ENCODE measurements at places on chromosomes 11 and 22.

DNA sequence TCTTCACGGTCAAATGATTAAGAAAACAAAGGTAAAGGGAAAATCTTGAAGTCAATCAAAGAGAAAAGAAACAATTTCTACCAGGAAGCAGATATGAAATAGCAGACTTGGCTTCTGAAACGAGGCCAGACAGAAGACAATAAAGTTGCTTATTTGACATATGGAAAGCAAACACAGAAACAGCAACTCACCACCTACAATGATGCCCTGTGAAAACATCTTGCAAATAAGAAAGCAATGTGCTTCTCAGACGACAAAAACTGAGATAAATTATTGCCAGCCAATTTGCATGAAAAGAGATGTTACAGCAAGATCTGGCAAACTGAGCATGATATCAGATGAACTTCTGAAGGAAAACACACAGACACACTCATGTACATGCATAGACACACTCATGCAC lies 45.9 kb upstream of the CTSC start:
- DNase-seq: no peak

GRCh38 chr11:3669128-3669527 lies 2.1 kb downstream of the CHRNA10 start:
- no peak for DNase-seq

GRCh38 chr11:65960824-65961266 lies 689 bp upstream of the SART1 start:
- no peak for DNase-seq

GRCh38 chr22:46795140-46795539 lies 32.7 kb downstream of the TBC1D22A start:
- no peak for DNase-seq

GRCh38 chr11:109085708-109086373 lies 336.1 kb upstream of the C11orf87 start:
- no peak for DNase-seq

GRCh38 chr22:46569848-46570695 lies 32.7 kb upstream of the CELSR1 start:
- no peak for DNase-seq

GRCh38 chr11:17931595-17931994 lies 81.3 kb downstream of the SERGEF start:
- DNase-seq: no peak

DNA sequence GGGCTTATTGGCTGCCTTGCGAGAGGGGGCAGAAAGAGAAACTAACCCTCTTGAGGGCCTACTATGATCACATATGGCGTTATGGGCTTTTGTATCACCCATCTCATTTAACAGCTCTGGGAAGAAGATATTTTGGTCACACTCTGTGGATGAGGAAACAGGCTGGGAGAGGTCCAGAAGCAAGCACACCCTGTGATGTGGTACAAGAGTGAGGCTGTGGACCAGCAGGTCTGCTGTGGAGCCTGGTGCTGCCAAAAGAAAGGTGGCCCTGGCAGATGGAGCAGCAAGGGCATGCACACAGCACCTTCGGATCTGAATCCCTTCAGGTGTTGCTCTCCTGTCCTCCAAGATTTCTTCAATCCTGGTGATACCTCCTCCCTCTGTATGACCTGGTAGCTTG lies 64.1 kb downstream of the KCNC1 start:
- no peak for DNase-seq

DNA sequence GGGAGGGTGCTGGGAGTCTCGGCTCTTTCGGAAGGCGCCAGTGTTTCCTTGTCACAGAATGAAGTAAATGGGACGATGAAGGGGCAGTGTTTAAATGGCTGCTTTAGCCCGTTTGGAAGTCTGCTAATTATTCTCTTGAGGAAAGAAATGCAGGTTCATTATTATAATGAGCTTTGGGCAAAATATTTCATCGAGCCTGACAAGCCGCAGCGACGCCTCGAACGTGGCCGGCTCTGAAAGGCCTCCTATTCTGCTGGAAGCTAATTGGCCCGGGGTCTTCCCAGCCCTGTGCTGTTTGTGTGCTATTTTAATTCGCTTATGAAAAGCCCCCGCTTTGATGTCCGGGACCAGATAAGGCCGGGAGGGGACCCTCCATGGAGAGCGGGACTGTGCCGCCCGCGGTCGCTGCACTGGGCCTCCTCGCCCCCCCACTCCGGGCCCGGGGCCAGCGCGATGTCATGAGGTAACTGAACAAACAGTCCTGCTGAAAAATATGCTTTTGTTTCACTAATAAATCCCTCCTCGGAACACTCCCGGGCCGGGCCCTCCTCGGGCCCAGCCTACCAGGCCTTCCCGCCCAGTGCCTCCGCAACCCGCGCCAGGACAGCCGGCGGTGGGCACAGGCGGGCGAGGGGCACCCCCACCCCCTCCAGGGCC lies 78.4 kb downstream of the CDKN1C start:
- no peak for DNase-seq

GRCh38 chr11:47913529-47914244 lies 65.5 kb upstream of the NUP160 start:
- DNase-seq: no peak

DNA sequence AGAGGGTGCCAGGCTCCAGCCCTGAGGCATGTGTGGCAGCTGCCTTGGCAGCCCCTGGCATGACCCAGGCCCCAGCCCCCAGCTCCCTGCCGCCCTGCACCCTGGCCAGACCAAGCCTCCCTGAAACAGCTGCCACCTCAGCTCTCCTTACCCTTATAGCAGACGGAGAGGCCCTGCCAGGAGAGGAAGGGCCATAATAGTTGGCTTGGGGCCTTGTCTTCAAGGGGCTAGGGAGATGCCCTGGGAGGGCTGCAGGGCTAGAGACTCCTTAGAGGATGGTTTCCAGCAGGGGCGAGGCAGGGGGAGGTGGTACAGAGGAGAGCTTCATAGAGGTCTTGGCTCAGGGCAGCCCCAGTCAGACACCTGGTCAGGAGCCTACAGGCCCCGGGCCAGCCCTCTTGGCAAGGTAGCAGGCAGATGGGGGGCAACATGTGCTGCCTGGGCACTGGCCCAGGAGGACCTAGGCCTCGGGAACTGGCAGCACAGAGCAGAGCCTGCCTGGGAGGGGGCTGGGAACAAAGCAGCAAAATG lies 13.0 kb downstream of the SMTN start:
- DNase-seq: no peak

DNA sequence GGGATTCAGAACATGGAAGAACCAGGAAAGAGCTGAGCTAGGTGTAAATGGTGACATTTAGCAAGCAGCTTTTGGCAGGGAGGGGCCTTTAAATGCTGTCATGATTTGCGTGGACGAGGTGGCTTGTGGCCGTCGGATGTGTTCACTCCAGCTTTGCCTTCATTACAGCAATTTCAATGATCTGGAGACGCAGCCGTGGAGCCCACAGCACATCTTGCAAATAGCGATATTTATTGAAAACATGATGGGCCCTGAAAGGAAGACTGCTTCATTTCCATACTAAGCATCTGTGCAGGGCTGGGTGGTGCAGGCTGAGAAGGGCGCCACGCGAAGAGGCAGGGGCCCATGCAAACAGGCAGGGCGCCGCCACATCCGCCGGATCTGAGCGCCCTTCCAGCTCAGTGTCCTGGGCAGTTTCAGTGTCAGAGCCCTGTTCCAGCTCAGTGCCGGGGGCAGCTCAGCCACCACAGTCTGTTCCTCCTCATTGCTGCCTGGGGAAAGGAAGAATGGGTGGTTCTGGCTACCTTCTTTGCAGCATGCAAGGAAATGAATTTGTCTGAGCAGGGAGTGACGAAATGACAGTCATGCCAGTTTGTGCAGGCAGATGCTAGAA lies 111.1 kb upstream of the TTC12 start:
- DNase-seq: no peak

GRCh38 chr11:108237058-108237481 lies 14.2 kb downstream of the ATM start:
- no peak for DNase-seq

GRCh38 chr22:26722159-26722558 lies 64.8 kb downstream of the MIAT start:
- DNase-seq: no peak

DNA sequence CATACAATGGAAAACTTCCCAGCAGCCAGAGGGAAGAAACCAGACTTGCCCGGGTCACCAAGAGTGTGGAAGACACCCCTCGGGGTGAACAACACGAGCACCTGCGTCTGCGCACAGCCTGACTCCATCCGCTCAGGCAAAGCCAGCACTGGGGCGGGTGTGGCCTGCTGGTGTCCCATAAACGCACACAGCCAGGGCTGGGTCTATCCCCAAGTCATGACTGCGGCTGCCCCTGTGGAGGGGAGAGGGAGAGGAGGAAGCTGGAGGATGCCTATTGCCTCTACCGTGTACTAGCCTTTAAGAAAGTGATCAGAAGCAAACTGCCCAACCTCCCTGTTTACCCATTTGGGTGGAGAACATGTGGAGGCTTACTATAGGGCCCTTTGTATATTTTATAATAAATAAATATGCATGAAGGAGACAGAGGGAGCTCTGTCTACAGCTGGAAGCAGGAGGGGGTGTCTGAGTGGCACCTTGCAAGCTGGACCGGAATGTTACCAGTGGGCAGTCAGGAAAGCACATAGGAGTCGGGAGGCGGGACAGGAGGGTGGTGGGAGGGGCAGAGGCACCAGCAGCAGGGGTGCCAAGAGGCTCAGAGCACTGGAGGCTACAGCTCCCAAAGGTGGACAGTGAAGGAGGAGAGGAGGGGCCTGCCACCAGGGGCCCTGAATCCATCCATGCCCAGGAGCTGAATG lies 79.6 kb downstream of the PHF21B start:
- DNase-seq: no peak

DNA sequence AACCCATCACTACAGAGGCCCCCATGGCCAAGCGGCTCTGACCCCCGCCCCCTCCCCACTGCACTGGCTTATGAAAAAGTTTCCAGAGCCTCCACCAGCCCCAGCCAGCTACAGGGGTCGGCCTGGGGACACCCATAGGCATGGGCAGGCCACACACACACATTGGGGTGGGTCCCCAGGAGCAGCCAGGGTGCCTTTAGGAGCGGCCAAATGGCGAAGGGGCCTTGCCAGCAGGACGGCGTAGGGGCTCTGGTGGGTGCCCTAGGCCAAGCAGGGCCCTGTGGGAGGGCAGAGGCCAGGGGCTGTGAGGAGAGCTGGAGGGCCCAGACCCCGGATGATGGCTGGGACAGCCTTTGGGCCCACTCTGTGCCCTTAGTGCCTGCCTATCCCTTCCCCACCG lies 10.1 kb downstream of the TSSC4 start:
- DNase-seq: no peak

GRCh38 chr11:84687433-84687832 lies 939.7 kb downstream of the DLG2 start:
- no peak for DNase-seq

GRCh38 chr22:44243761-44244160 lies 63.0 kb downstream of the PARVG start:
- DNase-seq: no peak

DNA sequence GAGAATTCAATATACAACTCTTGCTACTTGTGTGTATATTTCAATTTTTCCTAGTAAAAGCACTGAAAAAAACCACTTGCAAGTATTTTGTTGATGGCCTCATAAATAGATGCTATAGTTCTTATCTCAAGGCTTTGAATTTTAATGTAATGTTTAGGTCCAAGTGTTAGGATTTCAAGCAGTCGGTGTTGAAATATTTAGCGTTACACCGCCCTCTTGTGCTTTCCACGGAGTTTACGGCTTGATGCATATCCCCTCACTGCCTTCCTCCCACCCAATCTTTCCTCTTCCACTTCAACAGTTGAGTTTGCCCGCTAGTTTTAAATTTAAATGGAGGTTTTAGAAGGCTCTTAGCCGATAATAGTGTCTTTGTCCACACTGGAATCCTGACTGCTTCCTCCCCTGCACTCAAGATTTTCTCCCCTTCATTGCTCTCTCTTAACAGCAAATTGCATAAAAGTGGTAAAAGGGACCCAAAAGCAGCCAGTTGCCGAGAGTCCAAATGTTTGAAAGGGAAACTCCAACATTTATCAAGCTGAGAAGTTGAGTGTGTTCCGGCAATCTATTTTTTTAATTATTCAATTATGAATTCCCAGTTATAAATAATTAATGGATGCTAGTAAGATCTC lies 25.9 kb upstream of the HTATIP2 start:
- DNase-seq: no peak

GRCh38 chr22:31106001-31106571 lies 1.3 kb downstream of the SELENOM start:
- no peak for DNase-seq

- no peak for DNase-seq
Measured at GRCh38 chr11:116187026-116187425, 585.8 kb downstream of the BUD13 start.

GRCh38 chr11:73168925-73169579 lies 26.9 kb upstream of the FCHSD2 start:
- DNase-seq: no peak

DNA sequence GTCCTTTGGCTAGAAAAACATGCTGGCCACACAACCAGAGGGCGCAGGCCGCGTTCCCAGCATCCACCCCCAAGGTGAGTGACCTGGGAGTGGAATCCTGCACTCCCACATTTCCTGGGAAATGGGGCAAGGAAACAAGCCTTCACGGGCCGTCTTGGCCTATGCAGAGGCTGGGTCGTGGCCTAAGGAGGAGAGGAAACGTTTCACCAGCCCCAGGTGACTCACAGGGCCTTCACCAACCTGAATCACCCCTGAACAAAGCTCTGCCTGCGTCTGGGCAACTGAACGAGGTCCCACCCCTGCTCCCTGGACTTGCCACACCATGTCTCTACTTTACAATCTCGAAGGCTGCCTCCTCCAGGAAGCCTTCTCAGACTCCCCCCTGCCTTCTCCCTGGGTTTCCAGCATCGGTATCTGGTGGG lies 13.2 kb downstream of the MYH9 start:
- no peak for DNase-seq

DNA sequence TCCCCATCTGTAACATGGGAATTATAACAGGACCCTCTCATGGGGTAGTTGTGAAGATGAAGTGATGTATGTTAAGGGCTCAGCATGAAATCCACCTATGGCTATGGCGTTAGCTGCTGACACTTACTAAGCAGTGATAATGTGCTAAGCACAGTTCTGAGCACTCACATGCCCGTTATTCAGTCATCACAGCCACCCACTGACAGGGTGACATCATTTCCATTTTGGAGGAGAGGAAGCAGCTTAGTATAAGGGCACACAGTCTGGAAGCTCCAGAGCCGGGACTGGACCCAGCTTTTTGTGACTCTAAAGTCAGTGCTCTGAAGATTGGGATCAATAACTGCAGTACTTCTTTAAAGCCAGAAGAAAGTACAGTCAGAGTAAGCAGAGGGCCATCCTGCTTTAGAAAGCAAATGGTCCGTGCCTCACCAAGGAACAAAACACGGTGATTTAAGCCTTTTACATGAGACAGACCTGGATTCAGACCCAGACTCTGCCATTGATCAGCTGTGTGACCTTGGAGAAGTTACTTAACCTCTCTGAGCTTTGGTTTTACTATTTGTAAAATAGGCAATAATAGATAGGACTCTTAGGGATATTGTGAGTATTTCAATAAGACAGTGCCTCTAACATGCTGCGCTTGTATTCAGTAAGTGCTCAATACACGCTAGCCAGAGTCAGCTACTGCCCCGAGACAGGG lies 61.5 kb downstream of the SGSM1 start:
- DNase-seq: no peak

GRCh38 chr11:68498321-68498720 lies 37.8 kb downstream of the PPP6R3 start:
- no peak for DNase-seq
